Forelimb muscle (tissue), 1 donor: ENCODE measurements at places on chromosomes 6 and 20. TPM values are rescaled to one million over a fixed set of nuclear protein-coding genes. Genes with fewer than 3 reads are reported as not detected.
A peak's percentile ranks its signal among the peaks of the same experiment; 100 is the strongest.

GRCh38 chr6:72149715-72150114 lies 263.4 kb downstream of the RIMS1 start:
- DNase-seq, result no peak

TNXB gene
- polyA plus RNA-seq, result 108 TPM

DNA sequence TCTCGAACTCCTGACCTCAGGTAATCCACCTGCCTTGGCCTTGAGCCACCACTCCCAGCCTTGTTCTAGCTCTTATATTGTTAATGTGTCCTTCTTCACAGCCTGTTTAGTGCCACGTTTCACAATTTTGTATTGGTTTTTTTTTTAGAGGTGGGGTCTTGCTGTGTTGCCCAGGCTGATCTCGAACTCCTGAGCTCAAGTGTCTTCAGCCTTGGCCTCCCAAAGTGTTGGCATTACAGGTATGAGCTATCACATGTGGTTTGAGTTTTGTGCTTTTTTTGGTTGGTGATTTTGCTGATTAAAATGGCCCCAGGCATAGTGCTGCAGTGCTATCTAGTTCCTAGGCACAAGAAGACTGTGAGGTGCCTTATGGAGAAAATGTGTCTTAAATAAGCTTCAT lies 5.9 kb upstream of the CSTL1 start:
- no peak for DNase-seq

GRCh38 chr6:27478706-27479318 lies 5.9 kb upstream of the ZNF184 start:
- DNase-seq, result peak; percentile 86

GRCh38 chr6:116557893-116558292 lies 4.3 kb downstream of the CALHM4 start:
- no peak for DNase-seq

DNA sequence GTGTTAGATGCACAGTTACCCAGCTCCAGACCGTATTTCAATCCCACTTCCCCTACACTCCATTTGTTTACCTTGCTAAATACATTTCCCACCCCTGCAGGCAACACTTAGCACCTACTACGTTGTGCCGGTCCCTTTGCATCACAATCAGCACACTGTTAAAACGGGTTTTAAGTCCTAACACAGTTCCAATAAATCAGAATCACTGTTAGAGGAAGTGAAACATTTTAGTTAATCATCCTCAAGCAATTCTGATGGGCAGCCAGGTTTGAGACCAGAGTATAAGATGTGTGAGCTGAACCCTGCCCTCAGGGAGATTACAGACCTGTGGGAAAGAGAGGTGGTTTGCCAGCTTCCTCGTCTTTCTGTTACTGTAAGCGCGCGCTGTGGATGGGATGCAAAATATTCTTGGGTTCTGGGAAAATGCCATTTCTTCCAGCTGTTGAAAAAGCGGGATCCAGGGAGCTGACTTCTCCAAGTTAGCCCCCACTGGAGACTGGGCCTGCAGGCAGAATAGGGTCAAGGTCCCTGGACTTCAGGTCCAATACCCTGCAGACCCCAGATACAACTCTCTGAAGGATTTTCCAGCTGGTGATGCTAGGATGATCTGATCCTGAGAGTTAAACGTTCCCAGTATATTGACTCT lies 3.1 kb downstream of the ZCCHC3 start:
- no peak for DNase-seq

DNA sequence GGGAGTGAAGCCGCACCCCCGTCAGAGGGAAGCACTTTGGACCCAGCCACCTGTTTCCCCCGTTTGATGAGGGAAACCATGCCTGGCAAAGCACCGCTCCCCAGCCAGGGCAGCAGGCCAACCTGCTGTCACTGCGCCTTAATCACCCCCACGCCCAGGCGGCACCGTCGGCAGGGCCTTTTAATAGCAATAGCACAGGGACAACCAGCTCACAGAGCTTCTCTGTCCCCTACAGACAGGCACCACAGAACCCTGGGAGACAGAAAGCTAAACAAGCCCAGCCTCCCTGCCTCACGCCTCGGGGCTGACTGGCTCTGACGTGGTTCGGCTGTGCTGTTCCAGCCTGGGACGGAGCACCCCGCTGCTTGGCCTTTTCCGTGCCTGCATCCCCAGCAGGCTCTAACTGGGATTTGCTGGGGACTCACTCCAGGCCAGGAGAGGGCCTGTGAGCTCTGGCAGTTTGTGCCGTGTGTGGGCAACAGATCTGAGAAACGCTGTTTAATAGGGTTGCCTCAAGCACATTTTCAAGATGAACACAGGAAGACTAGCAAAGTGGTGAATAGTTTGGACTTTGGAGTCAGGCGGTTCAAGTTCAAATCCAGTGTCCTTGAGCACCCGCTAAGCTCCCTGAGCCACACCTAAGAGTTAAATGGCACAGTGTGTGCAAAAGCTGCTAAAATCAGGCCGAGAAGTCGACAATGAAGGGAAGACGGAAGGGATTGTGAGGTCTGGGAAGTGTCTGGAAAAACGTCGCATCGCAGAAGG lies 223.8 kb downstream of the NRN1 start:
- DNase-seq, result no peak

DNA sequence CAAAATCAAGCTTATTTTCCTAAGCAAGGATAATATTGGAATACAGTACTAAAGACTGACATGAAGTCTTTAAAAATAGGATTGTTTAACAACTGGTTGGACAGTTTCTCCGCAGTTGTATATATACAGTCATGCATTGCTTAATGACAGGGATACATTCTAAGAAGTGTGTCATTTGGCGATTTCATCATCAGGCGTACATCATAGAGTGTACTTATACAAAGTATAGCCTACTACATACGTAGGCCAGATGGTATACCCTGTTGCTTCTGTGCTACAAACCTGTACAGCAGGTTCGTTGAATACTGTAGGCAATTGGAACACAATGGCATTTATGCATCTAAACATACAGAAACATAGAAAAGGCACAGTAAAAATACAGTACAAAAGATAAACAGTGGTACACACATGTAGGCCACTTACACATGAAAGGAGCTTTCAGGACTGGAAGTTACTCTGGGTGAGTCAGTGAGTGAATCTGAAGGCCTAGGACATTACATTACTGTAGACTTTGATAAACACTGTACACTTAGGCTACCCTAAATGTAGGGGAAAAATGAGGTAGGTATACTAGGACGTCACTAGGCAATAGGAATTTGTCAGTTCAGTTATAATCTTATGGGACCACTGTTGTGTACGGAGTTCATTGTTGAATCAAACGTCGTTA lies 20.1 kb downstream of the HECA start:
- DNase-seq, result no peak

DNA sequence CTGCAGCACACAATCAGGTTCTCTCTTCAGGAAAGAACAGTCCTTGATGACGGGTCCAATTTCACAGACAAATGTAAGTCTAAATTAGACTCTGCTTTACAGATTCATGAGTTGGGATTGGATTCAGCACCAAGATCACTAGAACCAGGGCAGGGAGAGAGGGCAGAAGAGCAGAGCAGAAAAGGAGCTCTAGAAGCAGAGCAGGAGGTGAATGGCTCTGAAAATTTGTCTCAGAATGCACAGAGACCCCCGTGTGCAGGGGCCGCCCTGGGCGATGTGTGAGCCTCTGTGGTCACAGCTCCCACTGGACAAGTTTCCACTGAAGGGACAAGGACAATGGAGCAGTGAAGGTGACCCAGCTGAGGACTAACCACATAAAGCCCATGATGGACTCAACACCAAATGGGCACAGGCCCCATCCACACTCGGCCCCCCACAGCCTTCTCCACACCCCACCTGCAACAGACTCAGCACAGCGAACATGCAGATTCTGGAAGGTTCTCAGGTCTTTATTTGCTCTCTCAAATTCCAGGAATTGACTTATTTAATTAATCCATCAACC lies 3.5 kb downstream of the HLA-B start:
- no peak for DNase-seq

CALHM4 gene
- polyA plus RNA-seq, result not detected

DNA sequence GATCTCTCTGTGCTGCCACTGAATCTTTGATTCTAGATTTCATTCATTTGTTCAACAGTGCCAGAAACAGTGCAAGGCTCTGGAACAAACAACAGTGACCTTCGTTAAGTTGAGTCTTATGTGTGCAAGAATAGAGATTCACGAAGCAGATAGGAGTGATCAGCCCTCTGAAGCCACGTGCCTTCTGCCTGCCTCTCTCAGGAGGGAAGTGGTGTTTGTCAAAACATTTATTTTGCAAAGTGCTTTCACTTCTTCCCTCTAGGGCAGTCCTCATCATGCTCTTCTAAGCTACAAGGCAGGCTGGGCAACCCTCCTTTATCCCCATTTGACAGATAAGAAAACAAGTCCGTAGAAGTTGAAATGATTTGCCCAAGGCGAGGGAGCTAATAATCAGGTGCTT lies 204.3 kb downstream of the TFAP2C start:
- no peak for DNase-seq

GRCh38 chr6:11931296-11932035 lies 80.6 kb upstream of the HIVEP1 start:
- DNase-seq, result no peak

GRCh38 chr6:26358511-26358981 lies 6.5 kb upstream of the BTN3A2 start:
- no peak for DNase-seq

GRCh38 chr20:34377072-34377847 lies 14.2 kb downstream of the ITCH start:
- DNase-seq, result no peak

DNA sequence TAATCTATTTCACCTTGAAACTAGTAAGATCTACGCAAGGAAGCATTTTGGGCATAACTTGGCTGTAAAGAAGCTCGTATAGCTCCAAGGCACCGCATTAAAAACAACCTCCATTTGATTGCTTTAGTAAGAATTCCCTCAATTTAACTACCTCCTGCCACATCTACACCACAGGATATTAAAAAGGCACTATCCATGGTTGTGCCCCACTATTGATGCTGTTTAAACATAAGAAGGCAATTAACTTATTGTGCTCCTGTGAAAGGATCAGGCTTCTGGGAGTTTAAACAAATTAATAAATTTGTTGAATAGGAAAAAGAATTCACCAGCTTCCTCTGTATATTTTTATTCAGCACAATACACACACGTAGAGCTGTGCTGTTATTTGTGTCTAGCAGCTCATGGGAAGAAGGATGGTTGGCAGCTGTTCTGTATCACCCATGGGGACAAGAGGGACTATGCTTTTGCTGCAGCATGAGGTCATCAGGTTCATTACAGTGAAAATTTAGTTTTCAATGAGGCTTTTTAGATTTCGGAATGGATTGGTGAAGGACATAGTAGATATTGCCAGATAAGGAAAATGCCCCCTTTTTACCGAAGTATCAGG lies 513.3 kb downstream of the HAO1 start:
- DNase-seq, result no peak

DNA sequence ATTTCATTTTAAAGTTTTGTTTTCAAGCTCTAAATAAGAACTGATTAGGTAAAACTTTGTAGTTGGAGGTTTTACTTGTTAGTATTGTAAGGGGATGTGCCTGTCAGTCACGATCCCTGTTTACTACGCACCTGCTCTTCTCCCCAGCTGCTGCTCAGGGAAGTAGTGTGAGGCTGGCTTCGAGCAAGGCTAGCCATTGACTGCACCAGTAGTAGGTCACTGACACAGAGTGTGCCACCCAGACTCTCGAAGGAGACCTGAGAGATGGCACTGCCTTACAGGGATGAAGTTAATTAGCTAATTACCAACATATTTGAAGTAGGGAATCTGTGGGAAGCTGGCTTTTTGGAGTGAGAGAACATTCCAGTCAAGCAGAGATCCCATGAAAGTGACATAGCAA lies 89.2 kb downstream of the DNAH8 start:
- DNase-seq, result no peak

RFX6 gene
- not detected for polyA plus RNA-seq

KHDC1L gene
- 0.54 TPM for polyA plus RNA-seq

PNPLA1 gene
- 0.06 TPM for polyA plus RNA-seq

- DNase-seq, result no peak
Measured at GRCh38 chr6:13014504-13015378, 298.2 kb downstream of the PHACTR1 start.

BPIFA1 gene
- not detected for polyA plus RNA-seq

- DNase-seq, result no peak
Measured at GRCh38 chr20:54848984-54849538, 373.7 kb downstream of the DOK5 start.

NKAIN4 gene
- 29.5 TPM for polyA plus RNA-seq

EFCAB8 gene
- polyA plus RNA-seq, result 0.24 TPM

DNA sequence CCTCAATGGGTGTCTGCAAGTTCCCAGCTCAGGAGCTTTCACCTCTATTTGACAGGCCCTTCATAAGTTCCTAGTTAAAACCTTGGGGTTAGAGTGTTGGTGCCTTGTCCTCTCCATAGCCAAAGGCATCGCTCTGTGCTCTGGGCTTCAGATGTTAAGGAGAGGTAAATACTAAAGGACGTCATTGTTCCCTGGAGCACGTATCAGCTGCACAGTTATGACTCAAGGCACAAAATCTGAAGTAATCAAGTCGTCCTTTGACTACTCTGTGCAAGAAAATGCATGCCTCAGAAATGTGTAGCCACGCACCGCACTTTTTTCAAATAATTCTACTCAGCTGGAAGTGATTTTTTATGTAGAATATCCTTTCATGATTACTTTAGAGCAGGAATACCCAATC lies 240.8 kb upstream of the QKI start:
- no peak for DNase-seq

DNA sequence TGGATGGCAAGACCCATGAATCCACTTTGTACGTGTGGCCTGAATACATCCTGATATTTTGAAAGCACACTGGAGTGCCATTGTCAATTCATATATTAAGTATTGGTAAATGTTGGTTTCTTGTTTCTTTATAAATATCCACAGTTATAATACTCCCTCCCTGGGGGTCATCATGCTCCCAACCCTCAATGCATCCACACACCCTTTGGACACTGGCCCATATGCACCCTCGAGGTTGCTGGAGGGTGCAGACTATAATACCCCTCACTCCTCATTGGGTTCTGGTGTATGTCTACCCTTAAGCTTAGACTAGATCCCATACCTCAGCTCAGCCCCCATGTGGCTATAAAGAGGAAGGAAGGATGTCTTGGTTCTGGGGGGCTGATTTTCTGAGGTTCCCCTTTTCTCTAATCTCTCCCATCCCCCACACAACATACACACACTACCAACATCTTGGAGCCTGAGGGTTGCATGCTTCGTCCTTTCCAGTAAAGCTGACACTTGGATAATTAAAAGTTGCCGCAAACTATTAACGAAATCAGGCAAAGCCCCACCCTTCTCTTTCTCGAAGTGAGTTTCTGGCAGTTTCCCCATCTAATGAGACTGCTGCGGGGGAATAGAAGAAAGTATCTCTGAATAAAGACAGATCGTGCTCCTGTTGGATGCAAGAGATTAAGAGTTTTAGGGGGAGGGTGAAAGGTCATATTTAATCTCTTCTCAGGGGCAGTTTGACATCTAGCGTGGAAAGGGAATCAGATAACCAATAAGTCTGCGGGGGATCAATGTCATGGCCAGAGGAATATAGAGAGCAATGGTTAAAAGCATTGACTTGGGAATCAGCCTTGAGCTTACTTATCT lies 7.4 kb downstream of the PIM1 start:
- DNase-seq, result no peak

DNA sequence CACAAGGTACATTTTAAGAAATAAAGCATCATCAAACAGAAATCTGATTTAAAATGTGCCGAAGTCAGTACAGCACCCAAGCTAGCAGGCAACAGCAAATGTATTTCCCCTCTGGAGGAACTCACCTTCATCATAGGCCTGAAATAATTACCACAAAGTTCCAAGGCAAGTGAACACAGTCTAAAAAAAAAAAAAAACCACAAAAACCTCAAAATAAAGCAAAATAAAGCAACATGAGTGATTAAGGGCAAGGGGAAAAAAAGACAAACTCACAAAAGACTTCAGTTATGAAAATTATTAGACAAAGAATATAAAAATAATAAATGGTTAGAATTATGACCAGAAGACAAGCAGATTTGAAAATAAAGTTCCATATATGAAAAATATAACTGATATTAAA lies 10.4 kb downstream of the GPR63 start:
- DNase-seq, result no peak
